ENCODE measurements at places on chromosomes 3 and 15.

GRCh38 chr15:79972863-79973262 is 1.9 kb upstream of the BCL2A1 start:
- no peak for DNase-seq

- peak; percentile 76 for DNase-seq
Observed at GRCh38 chr3:141793476-141794260, 30.5 kb downstream of the GRK7 start.

DNA sequence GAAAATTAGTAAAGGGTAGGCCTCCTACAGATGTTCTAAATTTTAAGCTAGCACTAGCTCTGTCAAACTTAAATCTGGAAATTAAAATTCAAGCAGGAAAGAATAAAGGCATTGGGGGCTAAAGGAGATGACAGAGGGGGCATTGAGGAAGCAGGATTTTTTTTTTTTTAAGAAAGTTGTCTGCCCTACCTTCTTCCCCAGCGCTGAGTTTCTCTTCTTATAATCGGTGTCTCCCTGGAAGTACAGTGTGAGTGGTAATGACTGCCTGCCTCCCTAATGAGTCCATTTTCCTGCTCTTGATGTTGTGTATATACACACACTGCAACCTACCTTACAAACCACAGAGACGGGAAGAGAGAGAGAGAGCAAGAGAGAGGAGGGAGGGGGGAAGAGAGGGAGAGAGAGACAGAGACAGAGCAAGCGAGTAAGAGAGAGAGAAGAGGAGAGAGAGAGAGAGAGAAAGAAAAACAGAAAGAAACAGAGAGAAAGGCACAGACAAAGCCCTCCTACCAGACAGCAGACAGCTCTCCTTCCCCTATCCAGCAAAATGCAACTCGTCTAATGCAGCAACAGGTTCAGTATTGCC is 47.0 kb downstream of the ZBTB20 start:
- DNase-seq: no peak

- DNase-seq: no peak
Observed at GRCh38 chr3:29747991-29748390, 467.1 kb downstream of the RBMS3 start.

GRCh38 chr3:192929755-192930547 is 12.3 kb upstream of the MB21D2 start:
- DNase-seq: no peak

- no peak for DNase-seq
Observed at GRCh38 chr3:64836097-64836496, 148.3 kb upstream of the ADAMTS9 start.

DNA sequence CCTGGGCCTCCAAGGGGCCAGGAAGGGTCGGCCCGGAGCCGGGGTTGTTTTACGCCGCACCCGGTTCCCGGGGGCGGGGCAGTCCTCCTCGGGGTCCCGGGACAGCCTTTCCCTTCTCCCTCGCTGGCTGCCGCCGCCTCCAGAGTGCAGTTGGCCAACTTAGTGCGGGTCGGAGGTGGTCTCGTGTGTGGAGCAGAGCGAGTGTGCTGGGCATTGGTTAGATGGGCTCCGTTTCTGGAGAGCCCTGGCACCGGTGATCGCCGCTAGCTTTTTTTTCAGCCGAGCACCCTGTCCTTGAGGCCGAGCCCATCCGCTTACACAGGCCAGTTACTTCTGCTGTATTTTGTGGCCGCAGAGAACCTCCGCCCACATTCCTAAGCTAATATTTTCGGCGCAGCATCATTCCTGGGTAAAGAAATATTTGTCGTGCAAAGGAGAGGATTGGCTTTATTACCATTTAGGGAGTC is 585 bp downstream of the KIF23 start:
- DNase-seq: peak; percentile 47

GRCh38 chr3:156563900-156564682 is 9.2 kb upstream of the SSR3 start:
- no peak for DNase-seq

DNA sequence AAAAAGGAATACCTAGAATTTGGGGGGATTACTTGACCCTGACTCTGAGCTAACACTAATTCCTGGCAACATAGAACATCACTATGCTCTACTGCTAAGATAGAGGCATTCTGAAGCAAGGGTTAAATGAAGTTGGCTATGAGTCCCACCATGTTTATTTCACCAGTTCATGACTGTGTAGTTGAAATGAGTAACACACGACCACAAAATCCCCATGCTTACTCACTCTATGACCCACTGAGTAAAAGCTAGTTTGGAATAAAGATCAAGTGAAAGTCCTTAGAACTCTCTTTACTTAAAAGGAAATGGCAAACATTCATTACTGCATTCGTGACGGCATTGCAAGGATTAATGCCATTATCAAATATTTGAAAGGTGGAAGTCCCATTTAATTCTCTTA is 47.4 kb downstream of the MRPL46 start:
- DNase-seq: no peak

- DNase-seq: peak; percentile 77
Observed at GRCh38 chr15:51917493-51917892, 54.1 kb downstream of the LEO1 start.

- DNase-seq: no peak
Observed at GRCh38 chr3:188455748-188456147, 301.8 kb downstream of the LPP start.

- no peak for DNase-seq
Observed at GRCh38 chr3:59540696-59541095, 490.9 kb upstream of the CFAP20DC start.

DNA sequence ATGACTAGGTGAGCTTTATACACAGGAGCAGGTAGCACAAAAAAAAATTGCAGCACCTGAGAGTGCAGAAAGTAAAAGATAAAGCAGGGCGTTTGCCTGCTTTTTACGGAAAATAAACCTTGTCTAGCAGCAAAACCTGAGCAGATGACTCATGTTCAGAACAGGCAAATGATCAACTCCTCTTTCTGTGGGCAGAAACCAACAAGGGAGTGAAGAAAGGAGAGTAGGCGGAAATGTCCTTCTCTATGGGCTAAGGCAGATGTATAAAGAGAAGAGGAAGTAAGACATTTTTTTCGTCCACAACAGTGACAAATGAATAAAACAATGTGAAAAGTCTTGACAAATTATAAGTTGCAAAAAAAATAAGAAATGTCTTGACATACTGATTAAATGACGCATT is 24.5 kb upstream of the GMNC start:
- no peak for DNase-seq

DNA sequence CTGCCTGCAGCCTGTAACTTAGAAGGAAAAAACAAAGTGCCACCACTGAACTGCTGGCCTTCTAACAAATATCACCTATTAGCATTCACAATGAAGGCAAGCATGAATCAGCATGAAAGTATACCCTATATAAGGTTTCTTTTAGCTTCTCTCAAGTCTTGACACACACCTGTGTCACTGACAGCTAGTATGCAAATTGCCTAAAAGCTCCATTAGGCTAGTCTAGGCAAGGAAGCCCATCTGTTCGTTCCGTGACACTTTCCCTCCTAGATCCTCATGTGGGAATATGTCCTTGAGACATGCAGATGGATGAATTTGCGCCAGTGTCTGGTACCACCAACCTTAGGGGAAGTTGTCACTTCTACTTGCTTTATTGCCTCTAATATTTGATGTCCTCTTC is 129.3 kb downstream of the RBMS3 start:
- DNase-seq: no peak

- DNase-seq: no peak
Observed at GRCh38 chr15:25391971-25392721, 46.7 kb downstream of the UBE3A start.

DNA sequence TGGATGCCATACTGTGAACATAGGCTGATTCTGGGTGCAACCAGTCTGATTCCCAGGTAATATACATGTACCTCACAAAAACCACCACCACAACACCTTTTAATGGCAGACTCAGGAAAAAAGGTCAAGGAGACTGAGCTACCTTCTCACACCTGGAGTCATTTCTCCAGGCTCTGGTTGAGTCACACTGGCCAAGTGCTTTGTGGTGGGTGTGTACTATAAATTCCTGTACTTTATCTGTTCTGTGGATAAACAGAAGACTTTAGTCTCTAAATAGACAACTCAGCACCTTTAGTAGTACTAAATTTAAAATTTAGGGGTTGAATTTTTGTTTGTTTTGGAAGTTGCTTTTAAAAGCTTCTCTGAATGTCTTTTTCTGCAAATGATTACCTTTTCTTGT is 46.7 kb downstream of the TOP2B start:
- DNase-seq: no peak

All from H9 (cell line).